Heart left ventricle (tissue), 16 donors: ENCODE measurements at places on chromosomes 3 and 15. TPM values are rescaled to one million over a fixed set of nuclear protein-coding genes. Genes with fewer than 3 reads are reported as not detected.

Gene SOX14
- total RNA-seq: not detected

Gene PLOD2
- total RNA-seq: 19.8 TPM

Gene SEMA3B
- total RNA-seq: 21.0 TPM

Gene SYNPR
- total RNA-seq: 1.0 TPM

Gene CAPN3
- total RNA-seq: 4.5 TPM

Gene ISLR
- total RNA-seq: 16.9 TPM

Gene GORASP1
- 49.1 TPM for total RNA-seq

Gene PLA1A
- total RNA-seq: 1.8 TPM

Gene DUOXA2
- not detected for total RNA-seq

Gene USP4
- total RNA-seq: 45.3 TPM

Gene PLSCR5
- not detected for total RNA-seq

Gene SLC33A1
- total RNA-seq: 30.5 TPM

Gene FSIP1
- total RNA-seq: 1.2 TPM

Gene NOX5
- not detected for total RNA-seq

DNA sequence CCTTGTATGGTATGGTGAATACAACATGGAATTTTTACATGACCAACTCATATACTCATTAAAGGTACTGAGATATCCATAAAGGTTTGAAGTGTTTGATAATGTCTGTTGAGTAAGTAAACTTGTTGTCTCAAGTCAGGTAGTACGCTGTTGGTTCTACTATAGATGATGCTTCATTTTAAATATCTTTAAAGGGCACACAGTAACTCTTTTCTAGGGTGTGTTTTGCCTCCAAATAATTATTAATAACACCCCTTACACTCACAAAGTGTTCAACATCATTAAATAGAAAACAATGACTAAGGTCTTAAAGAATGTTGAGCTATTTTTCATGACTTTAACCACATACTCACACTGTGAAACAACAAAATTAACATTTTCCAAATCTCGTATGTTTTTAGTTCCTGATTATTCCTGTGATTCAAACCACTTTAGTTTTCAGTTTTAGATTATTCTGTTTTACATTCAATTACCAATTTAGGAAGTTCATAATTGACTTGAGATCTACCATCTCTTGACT is 220.0 kb upstream of the NANOGP8 start:
- no peak for DNase-seq

DNA sequence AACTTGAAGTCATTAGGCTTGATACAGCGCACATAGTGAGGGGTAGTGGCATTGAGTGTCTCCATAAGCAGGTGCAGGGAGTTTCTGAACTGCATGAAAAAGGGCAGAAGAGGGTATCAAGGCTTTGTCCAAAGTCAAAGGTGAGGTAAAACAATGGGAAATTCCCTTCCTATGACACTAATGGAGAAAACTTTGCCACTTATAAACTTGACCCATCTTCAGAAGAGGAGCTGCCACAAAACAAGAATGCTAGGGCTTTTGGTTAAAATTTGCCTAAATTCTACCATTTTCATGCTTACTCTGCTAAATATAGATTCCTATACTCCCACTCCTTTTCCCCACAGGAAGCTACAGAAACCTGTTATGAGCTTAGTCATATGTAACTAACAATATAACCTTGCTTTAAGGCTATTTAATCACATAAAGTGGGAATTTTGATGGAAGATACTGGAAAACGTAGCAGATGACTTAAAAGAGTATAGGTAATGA is 87.5 kb upstream of the MYO5C start:
- no peak for DNase-seq

- no peak for DNase-seq
Observed at GRCh38 chr15:100190675-100191074, 151.1 kb downstream of the ADAMTS17 start.

GRCh38 chr3:44762690-44763089 is 1.1 kb downstream of the KIF15 start:
- no peak for DNase-seq

DNA sequence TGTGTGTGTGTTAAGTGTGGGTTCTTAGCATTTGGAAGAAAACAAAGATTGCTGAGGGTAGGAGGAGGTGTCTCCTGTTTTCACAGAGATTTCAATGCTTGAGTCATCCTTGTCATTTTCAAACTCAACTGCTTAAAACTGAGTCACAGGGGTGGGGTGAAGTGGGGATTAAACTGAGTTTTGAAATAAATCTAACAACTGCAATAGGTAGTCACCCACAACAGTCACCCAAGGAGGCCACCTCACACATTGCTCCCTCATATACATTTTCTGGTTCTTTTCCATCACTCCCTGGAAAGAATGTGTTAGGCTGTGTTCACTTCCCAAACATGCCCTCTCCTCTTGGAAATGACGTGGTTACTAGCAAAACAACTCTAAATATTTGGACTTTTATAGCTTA is 187.7 kb upstream of the CMC1 start:
- no peak for DNase-seq

DNA sequence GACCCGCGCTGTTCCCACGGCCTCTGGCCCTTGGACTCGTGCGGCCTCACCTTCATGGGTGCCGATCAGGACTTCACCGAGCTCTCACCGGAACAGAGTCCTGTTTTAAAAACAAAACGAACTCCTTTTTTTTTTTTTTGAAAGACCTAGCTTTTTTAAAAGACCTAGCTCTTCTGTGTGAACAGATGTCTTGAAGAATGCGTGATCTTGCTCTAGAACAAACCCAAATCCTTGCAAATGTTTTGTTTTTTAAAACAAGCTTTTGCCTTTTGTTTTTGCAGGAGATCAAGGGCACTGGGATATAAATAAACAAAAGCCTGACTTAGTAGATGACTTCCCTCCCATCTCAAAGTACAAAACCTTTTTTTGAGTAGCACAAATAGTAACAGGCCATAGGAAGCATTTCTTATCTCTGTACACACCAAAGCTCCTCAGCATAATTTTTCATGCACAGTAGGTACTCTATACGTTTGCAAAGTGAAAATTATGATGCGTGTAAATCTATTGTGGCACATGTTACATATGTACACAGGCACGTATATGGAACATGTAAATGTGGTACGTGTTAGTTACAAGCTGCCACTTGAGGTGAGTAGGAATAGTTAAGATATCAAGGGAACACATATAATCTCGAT is 1.1 kb upstream of the MSL2 start:
- DNase-seq: no peak

DNA sequence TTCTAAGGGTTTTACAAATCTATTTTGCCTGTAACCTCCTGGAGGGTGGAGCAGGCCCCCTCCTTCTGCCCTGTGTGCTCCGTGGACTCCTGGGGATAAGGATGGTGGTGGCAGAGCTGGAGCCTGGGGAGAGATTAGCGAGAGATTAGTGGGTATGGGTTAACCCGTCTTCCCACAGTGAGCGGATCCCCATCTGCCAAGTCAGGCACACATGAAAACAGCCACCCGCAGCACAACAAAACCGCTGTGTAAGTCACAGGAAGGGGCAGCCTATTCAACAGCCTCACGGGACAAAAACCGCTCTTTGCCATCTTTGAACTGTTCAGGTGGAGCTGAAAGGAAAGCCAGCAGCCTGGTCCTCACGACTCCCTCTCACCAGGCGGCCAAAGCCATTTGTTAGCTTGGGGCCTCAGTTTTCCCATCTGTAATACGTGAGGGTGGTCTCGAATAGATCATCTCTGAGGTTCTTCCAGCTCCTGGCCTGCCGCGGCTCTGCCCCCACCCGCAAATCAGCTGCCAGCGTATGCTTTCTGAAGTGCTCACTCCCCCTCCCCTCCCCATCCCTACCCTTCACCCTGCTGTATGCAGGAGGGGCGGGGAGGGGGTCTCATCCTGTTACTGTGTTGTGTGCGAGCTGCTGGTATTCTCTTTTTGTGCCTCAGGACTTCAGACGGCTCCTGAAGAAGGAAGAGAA is 43.6 kb downstream of the PDIA5 start:
- DNase-seq: no peak

GRCh38 chr3:174854987-174855386 is 4.1 kb upstream of the NAALADL2 start:
- DNase-seq: no peak

DNA sequence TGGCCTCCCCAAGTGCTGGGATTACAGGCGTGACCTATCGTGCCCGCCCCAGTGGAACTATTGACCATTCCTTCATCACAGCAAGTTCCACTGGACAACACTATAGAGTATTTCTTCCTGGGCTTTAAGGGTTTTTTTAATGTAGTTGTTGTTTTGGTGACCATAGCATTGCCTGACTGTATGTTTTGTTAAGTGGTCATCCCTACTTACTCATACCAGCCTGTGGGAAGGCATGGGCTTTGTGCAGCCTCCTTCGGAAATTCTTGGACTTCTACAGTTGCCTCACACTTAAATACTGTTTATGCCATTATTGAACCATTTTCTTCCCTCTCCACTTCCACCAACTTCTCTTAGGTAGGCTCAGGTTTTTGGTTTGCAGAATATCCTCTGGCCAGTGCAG is 19.9 kb upstream of the ALPK3 start:
- no peak for DNase-seq

DNA sequence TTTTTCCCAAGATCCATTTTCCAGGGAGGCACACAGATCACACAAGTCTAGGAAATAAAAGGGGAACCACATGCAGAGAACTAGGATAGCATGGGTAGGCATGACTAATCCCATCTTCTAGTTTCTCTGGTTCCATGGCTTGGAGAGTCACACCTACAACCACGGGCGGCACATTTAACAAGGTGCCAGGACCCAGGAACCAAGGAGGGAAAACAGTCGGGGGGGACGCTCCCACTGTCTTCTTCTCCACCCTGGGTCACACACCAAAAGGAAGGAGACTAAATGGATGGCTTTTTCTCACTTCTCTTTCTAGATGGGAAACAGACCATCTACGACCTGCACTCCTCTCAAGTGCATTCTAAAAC is 4.6 kb upstream of the SMCO1 start:
- DNase-seq: no peak

GRCh38 chr3:50154840-50155490 is at the start of gene SEMA3F:
SEMA3F (plus strand) TSS chr3:50155324; CDS start chr3:50159623, 4,299 bp downstream.
- peak; percentile 67 for DNase-seq

GRCh38 chr15:63491979-63492378 is 12.4 kb upstream of the USP3 start:
- no peak for DNase-seq

- no peak for DNase-seq
Observed at GRCh38 chr15:35145336-35145735, 60.2 kb upstream of the NANOGP8 start.

DNA sequence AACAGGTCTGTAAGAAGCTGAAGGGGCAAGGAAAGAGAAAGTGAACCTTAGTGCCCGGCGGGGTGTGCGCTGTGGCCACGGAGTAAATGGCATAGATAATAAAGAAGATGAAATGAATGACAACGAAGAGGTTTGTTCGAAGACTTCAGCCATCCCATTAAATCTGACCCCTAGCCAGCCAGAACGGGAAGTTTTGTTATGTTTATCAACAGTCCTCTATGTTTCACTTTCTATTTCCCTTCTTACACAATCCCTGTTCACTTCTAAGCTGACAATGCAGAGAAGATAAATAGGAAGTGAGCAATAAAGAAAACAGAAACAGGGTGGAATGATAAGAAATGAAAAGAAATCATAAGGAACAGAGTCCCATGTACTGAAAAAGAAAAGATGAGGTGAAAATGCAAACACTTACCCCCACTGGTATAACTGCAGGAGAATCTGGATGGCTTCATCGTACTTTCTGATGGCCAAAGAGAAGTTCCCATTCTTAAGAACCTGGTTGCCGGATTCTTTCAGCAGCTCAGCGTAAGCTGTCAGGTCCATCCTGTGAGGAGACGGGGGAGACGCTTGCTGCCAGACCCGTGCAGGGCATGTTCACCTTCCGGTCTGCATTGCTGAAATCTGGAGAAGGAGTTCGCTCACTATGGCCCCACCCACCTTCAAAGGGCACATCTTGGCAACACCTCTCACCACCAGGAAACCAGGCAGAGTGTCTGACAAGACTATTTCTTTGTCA is 36.8 kb downstream of the TRANK1 start:
- peak; percentile 48 for DNase-seq

DNA sequence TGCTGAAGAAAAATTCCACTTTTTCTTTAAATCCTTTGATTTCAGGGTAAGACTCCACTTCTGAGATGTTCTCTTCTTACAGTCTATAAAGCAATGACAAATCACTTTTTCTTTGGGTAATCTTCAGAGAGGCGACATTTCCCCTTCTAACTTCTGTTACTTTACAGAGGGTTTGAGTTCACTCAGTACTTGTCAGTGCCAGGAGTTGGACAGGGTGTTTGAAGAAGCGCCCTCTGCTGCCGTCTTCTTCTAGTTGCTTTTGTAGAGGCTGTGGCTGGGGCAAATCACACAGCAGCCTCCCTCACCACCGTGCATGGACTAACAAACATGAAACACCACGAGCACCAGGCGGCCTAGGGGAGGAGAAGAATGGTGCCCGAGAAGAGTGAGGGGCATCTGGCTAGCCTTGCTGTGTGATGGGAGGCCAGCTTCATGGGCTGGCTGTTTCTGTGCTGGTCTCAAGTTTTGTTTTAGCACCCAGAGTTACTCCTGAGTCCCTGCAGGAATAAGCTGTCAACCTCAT is at the start of gene CD80:
TSS of gene CD80 (minus strand) at position 174 of the 523 bp plus-strand sequence. CDS start 1,886 bp downstream, outside the sequence.
- peak; percentile 46 for DNase-seq

DNA sequence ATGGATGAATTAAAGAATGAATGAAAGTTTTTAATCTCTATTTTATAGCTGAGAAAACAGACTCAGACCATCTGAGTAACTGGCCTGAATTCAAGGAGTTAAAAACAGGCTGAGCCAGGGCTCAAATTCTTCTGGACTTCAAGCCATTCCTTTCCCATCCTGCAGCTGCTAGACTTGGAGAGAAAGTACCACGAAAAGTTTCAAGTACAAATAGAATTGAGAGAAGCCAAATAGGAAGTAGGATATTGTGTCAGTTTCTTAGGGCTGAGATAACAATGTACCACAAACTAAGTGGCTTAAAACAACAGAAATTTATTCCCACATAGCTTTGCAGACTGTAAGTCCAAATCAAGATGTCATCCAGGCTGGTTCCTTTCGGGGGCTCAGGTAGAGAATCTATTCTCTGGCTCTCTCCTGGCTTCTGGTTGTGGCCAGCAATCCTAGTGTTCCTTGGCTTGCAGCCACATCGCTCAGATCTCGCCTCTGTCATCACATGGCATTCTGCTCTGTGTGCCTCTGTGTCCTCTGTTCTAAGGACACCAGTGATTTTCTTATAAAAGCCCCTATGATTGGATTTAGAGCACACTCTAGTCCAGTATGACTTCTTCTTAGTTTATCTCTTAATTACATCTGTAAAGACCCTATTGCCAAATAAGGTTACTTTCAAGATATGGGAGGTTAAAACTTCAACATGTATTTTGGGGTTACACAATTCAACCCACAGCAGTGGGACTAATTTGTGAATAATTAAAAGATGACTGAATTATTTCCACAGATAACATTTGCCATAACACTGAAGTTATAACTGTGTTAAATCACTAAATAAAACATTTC is 25.7 kb upstream of the GOLIM4 start:
- DNase-seq: peak; percentile 41

DNA sequence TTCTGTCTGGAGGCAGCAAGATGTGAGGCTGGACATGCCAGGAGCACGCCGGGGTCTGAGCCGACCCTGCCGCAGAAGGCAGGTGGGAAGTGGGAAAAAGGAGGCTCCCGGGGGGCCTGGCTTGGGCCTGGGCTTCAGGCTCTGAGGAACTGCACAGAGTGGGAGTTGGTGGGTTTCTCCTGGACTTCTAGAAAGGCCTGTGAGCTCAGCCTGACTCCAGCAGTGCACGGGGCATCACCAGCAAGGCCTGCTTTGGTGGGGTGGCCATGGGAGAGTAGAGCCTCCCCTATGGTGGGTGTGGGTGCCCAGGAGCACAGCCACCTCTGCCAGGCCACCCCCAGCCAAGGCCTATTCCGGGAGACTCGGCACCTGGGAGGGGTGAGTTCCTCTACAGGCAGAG is 18.1 kb upstream of the SLC41A3 start:
- DNase-seq: no peak

- no peak for DNase-seq
Observed at GRCh38 chr3:172654470-172654869, 56.4 kb downstream of the NCEH1 start.

GRCh38 chr3:52310861-52311575 is 5.1 kb upstream of the DNAH1 start:
- DNase-seq: no peak
